ENCODE measurements at places on chromosomes 16 and 17. TPM values are rescaled to one million over a fixed set of nuclear protein-coding genes. Genes with fewer than 3 reads are reported as not detected.

WFDC1 gene
- total RNA-seq, result 2.9 TPM

- no peak for ATAC-seq
Observed at GRCh38 chr16:15529673-15530072, 95.3 kb downstream of the BMERB1 start.

DNA sequence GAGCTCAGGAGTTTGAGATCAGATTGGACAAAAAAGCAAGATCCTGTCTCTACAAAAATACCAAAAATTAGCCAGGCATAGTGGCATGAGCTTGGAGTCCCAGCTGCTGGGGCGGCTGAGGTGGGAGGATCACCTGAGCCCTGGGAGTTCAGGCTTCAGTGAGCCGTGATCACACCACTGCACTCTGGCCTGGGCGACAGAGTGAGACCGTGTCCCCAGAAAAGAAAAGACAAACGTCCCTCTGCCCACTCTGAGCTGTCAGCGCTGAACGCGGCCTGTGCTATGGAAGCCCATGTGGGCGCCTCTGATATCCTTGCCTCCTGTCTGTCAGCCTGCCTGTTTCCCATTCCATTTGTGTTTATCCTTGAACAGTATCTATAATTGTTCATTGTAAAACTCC lies 50.7 kb downstream of the FOXK2 start:
- ATAC-seq, result no peak

DNA sequence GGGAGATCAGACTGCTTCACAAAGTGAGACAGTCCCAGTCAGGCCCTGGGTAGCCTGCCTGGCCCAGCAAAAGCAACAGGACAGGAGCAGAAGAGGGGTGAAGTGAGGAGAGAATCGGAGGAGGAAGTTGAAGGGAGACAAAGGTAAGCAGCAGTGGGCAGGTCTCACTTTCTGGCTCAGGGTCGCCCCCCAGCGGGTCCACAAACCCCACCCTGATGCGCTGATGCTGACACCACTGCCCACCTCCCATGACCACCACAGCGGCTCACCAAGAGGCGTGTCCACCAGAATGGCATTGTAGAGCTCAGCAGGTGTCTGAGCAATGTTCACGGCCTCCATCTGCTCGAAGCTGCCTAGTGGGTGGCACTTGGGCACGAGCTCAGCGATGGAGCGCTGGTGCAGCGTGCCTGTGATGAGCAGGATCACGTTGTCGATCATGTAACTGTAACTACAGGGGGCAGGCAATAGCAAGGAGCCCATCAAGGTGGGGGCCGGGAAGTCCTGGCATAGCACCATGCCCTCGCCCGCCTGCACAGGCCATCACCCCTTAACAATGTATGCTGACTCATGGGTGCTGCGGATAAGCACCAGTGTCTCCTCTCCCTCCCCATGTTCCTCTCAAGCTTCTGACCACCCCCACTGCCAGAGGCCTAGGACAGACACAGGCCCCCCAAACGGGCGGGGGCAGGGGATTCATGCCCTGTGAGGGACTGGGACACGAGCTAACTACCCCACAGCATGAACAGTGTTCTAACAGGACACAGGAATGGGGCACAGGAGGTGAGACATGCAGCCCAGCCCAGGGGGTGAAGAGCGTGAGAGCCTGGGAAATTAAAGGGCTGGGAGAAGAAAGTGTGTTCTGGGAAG lies 13.6 kb downstream of the HSD11B2 start:
- ATAC-seq, result no peak

GRCh38 chr17:49787884-49788477 lies 500 bp upstream of the KAT7 start:
- no peak for ATAC-seq

HASPIN gene
- 7.5 TPM for total RNA-seq

SEPTIN12 gene
- total RNA-seq, result 1.3 TPM

GRCh38 chr17:50161911-50162288 lies 3.9 kb upstream of the SGCA start:
- no peak for ATAC-seq

Measured in motor neuron (in vitro differentiated cells).